ENCODE measurements at places on chromosomes 11 and 22.

DNA sequence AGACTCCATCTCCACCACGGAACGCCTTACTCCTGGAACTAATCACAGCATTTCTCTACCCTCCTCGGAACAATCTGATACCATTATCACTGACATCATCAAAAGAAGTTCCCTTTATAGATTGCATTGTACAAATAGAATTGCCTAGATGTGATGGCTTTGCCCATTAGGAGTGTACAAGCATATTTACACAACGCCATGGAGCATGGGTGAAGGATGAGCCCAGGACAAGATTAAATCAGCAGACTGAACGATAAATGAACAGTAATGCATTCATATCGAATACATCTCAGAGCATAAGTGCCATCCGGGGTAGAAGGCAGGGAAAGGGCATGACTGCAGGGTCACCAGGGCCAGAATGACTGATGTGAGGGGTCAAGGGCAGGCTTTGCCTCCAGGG lies 57.3 kb downstream of the KIRREL3 start:
- no peak for DNase-seq

DNA sequence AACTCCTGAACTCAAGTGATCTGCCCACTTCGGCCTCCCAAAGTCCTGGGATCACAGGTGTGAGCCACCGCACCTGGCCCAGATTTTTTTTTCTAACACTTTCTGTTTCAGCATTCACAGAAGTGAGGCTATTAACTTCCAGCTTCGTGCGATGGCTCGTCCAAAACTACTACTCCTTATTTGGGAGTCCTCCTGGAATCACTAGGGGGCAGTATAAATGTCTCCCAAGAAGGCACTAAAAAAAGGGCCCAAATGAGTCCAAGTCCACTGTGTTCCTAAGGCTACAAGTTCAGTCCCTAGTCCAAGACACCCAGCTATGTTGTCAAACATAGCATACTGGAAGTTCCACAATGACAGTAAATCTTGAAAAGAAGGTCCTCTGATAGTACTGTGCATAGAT lies 63.2 kb upstream of the BIRC3 start:
- DNase-seq = no peak

GRCh38 chr11:12552692-12553091 lies 121.5 kb upstream of the TEAD1 start:
- no peak for DNase-seq

GRCh38 chr11:134489728-134490127 lies 77.7 kb upstream of the B3GAT1 start:
- no peak for DNase-seq

GRCh38 chr11:128484172-128484571 lies 103.2 kb downstream of the ETS1 start:
- no peak for DNase-seq

DNA sequence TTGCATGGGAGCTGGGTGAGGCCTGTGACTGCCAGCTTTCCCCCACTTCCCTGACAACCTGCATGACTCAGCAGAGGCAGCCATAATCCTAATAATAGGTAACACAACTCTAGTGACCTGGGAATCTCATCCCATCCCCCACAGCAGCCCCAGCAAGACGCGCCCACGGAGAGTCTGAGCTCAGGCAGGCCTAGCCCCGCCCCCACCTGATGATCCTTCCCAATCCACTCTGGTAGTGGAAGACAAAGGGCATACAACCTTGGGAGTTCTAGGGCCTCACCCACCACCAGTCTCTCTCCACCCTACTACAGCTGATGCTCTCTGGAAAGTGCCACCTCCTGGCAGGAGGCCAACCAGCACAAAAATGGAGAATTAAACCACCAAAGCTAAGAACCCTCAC lies 60.3 kb downstream of the CWF19L2 start:
- no peak for DNase-seq

- DNase-seq = no peak
Measured at GRCh38 chr11:119056421-119056999, 495 bp downstream of the HYOU1 start.

GRCh38 chr11:68297812-68298658 lies 14.4 kb upstream of the LRP5 start:
- peak; percentile 25 for DNase-seq

- DNase-seq = no peak
Measured at GRCh38 chr11:107747622-107748021, 35.8 kb upstream of the SLN start.

- DNase-seq = no peak
Measured at GRCh38 chr22:45164270-45165088, 754 bp downstream of the NUP50 start.

- DNase-seq = no peak
Measured at GRCh38 chr22:32842486-32842885, 41.0 kb downstream of the TIMP3 start.

DNA sequence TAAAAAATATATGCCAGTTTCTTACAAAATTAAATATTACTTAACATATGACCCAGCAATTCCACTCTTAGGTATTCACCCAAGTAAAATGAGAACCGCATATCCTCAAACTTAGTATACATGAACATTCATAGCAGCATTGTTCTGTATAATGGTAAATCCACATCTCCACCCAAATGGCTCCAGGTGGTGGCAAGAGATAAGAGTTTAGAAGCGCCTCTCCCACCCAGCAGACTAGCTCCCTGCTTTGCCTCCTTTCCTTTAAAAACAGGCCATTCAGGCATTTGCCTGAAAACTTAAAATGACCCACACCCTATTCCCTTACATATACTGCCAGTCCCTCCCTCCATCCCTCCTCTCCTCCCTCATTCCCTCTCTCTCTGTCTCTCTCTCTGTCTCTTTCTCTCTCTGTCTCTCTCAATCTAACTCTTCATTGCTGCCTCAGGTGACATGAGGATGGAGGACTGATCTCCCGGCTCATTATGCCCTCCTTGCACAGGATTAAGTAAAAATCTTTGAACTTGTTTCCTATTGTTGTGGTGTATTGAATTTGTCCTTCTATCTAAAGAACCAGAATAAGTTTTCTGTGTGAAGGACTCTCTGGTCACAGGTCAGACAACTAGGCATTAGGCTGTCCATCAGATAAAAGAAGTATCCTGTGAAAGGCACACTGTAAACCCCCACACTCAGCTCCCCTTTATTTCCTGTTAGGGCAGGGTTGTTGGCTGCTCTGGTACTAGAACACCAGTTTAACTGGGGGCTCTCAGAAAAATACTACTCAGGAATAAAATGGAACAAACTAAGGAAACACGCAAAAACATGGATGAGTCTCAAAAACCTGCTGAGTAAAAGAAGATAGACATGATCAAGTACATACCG lies 48.3 kb downstream of the RRP8 start:
- DNase-seq = no peak

GRCh38 chr11:44574610-44575287 lies 9.3 kb downstream of the CD82 start:
- DNase-seq = no peak
